Inflammatory macrophage treated with lipopolysaccharide for 1 hour (primary cell): ENCODE measurements at places on chromosomes 2 and 18.

DNA sequence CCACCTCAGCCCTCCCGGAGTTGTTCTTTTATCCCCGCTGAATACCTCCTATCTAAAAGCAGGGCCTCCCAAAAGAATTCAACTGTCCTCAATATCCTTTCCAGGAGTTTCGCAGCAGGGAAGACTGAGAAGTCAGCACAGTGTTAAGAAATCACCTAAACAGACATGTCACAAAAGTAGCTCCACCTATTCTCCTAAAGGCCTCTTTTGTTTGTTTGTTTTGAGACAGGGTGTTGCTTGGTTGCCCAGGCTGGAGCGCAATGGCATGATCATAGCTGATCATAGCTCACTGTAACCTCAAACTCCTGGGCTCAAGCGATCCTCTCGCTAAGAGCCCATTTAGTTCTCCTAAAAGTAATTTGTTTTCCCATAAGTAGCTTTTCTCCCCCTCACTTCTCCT is 53.8 kb downstream of the TEX44 start:
- no peak for DNase-seq

- DNase-seq: no peak
Observed at GRCh38 chr18:11969904-11970835, 11.1 kb upstream of the IMPA2 start.

DNA sequence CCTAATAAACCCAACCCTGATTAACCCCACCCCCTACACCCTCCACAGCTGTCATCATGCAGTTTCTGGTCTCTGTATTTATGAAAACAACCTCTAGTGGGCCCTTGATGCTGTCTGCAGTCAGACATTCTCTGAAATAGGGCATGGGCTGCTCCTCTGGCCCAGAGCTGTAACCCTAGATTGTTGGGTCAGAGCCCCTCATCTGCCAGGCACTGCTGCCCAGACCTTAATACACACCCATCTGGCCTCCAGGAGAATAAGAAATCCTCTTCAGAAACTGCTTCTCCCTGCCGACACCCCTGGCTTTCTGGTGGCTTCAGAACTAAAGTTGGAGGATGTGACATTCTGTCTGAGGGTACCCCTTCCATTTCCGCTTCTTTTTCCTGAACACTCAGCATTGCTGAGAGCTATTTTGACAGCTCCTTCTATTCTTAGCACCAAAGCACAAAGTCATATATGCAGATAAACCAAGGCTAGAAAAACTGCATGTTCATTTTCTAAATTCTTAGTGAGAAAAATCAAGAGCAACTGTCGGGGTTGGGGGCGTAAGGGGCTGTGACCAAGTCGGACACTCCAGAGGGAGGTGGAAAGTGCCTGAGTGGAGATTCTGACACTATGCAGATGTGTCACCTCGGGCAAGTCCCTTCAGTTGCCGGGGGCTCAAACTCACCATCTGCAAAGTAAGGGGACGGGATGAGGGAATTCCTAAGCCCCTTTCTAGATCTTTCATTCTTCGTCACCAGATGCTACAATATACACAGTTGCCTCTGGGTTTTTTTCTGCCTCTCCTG is 28.7 kb downstream of the SRSF7 start:
- DNase-seq: peak; percentile 22

GRCh38 chr2:121558329-121558728 is 27.6 kb downstream of the RNU4ATAC start:
- no peak for DNase-seq

GRCh38 chr2:144516981-144517865 is 2.7 kb downstream of the ZEB2 start:
- DNase-seq: peak; percentile 95

DNA sequence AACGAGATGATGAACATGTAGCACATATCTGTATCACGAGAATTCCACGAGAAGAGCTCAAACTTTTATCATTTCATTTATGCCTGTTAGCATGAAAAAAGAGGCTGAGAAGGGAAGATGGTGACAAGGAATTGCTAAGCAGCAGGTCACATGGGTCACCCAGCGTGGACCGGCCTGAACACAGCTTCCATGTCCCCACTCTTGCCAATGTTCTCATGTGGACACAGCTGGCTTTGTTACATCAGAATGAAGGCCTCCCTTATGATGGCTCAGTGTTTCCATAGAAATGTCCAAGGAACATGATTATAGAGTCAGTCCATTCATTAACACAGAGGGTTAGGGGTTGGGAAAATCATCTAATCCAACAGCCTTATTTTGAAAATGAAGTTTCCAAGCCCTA is 215.4 kb downstream of the CMPK2 start:
- DNase-seq: no peak

- no peak for DNase-seq
Observed at GRCh38 chr2:12070153-12070552, 323.7 kb downstream of the LPIN1 start.

DNA sequence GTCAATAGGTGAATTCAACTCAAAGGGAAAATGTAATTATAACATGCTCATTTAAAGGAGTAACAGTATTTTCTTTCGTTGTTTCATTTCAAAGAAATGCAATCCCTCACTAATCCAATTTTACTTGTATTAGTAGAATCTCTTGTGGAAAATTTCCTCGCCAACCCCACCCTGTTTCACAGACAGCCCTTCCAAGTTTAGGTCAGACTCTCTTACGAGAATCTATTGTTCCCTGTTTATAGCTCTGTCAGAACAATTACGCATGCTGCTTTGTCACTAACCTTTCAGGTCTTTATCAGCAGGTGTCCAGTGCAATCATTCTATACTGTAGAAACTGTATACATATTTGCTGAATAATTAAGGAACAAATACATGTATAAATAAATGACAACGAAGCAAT is 657.8 kb upstream of the LINC00305 start:
- DNase-seq: no peak

DNA sequence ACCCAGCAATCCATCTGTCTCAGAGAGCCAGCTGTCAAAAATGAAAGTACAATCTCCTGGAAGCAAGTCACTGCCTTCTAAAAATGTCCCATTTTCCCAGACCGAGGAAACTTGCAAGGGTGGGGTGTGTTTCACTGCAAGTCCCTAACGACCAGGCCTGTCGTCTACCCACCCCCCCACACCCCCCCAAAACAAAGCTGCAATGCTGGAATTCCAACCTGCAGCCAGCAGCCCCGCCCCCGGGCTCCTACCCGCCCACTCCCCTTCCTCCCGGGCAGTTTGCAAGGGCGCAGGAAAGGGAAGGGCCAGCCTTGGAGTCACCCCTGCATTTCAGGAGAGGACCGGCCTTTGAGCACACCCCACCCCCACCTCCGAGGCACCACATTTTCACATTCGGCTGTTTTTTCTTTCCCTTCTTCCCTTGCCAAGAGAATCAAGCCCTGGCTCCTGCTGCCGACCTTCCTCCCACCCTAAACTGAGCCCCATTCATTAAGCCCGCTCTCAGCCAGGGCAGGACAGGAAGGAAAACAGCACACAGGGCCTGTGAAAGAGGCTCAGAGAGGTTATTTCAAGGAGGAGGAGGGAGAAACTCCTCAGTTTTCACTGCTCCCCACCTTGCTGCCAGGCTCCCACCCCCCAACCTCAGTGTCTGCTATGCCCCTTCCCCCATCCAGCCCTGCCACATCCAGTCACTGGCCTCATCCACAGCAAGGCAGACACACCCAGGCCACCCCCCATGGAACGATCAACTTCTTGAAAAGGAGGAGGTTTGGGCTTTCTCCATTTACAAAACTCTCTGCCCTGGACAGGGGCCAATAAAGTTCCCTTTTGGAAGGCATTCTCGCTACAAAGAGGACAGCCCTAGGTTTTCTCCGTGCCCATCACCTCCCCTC is 11.3 kb downstream of the SMAD7 start:
- DNase-seq: peak; percentile 88

- no peak for DNase-seq
Observed at GRCh38 chr2:120110062-120110362, 97.1 kb downstream of the EPB41L5 start.

- DNase-seq: no peak
Observed at GRCh38 chr18:1047406-1047805, 142.7 kb downstream of the ADCYAP1 start.

- DNase-seq: no peak
Observed at GRCh38 chr2:64482765-64483504, 29.0 kb downstream of the LGALSL start.

GRCh38 chr2:41994233-41994637 is 53.6 kb upstream of the PKDCC start:
- no peak for DNase-seq

DNA sequence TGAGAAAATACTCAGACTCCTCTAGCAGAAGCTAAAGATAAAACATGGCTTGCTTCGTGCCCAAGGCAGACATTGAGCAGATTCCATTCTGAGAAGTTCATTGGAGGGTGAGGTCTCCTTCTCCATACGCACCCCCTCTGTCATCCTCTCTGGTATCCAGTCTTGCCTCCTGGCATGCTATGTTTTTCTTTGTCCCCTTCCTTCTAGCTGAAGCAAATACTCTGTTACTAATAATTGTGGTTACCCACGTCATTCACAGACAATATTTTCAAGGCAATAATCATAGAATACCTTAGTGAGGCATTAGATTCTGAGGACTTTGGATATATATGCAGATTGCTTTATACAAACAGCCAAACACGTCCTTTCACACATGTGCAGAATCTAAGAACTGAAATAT is 66.2 kb upstream of the KLF7 start:
- DNase-seq: no peak

DNA sequence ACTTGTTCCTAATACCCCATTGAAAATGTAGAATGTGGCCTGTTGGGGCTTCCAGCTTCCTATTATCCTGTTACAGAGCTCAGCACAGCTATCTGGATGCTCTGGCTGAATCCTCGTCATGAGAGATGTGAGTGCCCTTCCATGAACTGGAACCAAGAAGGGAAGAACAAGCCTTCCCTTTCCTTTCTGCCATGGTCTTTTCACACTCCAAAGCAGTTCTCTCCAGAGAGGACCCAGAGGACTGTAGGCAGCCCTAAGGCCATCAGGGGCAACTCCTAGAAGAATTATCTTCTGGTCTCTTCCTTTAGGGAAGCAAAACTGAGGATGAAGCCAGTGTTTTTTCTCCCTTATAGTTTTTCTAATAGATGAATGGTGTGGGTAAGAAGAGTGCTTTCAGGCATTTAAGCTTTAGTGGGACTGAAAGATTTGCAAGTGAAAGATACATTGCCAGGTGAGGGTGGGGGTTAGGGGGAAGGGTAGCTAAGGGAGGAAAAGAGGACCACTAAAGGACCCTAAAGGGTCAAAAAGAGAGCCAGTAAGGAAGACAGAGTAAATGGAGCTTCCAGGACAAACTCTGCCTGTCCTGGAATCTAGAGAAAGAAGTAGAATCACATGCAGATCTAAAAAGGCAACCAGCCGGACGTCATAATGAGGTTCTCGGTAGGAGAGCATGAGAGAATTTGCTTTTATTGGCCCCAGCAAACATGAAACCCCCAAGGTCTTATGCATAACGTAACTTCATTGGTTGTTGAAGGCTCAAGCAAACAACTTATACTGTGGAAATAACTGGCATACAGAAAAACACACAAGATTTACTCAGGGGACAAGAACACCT is 12.4 kb upstream of the XPO1 start:
- DNase-seq: no peak

GRCh38 chr2:241213567-241213966 is 25.1 kb downstream of the ANO7 start:
- no peak for DNase-seq

- no peak for DNase-seq
Observed at GRCh38 chr2:164103271-164103670, 367.5 kb upstream of the FIGN start.

- no peak for DNase-seq
Observed at GRCh38 chr2:133840761-133841160, 272.5 kb upstream of the NCKAP5 start.

- DNase-seq: no peak
Observed at GRCh38 chr2:212831671-212832199, 293.1 kb upstream of the ERBB4 start.

GRCh38 chr2:130355172-130355577 is 681 bp upstream of the PTPN18 start:
- peak; percentile 41 for DNase-seq

DNA sequence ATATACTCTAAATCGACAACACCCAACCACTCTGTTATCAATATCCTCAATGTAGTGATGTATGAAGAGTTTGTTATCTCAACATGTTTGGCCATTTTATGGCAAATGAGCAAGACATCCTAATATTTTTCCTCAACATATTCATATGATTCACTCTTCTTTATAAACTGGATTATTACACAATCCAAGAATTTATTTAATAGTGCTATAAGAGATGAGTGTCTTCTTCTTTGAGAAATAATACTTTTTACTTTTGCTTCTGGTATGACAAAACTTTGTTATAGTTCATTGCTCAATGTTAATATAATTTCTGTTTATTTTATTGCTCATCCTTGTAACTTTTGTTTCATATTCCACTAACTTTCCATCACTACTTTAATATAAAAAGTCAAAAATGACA is 44.3 kb downstream of the SCN9A start:
- no peak for DNase-seq

DNA sequence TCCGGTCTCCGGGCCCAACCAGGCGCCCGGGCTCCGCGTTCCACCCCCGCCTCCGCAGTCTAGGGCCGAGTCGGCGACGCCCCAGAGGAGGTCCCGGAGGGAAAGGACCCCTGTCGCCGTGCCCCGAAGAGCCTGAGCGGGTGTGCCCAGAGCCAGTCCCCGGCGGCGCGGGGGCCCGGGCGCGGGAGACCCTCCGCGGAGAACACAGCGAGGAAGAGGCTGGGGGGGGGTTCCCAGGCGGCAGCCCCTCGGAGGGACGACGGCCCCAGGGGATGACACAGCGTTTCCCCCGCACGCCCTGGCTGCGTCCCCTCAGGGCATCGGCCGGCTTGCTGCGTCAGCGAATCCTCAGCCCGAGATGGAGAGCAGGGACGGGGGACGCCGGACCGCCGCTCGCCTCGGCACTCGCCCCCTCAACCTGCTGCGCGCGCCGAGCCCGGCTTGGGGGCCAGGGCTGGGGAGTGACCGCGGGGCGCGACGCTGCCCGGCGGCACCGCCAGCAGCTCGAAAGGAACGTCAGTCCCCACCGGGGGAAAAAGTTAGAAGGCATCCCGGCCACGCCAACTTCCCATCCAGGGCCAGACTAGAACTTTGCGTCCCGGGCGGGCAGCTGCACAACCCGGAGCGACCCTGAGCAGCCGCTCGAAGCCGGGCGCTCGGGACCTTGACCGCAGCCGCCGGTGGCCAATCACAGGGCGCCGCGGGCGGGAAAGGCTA is 711 bp downstream of the SFXN5 start:
- peak; percentile 6 for DNase-seq

DNA sequence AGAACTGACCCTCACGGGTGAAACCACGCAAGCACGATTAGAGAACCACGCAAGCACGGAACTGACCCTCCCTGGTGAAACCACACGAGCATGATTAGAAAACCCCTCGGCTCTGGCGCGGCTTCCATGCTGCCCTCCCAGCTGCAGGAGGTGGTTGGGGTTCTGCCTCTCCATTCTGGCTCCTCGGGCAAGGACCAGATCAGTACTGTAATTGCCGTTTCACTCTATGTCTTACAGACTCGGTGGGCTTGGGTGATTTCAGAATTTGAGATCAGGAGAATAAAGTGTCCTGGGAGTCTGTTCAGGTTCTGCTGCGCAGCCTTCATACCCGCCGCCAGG is 58.3 kb upstream of the KCNG2 start:
- no peak for DNase-seq
